ENCODE measurements at places on chromosomes 6 and 20.
A peak's percentile ranks its signal among the peaks of the same experiment; 100 is the strongest.

DNA sequence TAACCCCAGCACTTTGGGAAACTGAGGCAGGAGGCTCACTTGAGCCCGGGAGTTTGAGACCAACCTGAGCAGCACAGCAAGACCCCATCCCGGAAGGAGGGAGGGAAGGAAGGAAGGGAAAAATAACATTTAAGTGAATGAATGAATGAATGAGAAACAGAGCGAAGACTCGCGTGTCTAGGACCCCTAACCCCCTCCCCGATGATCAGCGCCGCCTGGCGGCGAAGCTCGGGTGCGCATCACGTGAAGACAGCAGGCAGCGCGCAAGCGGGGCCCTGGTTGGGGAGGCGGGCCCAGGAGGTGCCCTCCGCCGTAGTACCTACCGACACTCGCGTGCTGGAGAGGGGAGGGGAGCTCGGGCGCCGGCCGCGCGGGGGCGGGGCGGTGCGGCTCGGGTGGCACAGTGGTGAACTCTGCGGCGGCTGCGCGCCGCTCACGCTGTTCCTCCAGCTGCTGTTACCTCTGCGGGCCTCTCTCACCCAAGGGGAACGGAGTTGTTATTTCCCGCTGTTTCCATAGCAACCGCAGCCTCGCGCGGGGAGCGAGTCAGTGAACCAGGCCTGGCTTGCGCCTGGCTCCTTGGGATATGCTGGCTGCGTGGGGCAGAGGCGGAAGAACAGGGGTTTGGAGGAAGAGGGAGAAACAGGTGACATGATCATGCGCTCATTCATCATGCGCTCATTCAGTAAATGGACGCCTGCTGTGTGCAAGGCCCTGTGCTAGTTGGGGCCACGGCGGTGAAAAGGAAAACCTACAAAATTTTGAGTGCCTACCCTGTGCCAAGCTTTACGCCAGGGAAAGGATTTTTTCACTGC lies 2.0 kb upstream of the DCDC2 start:
- DNase-seq = peak; percentile 96

GRCh38 chr6:39948199-39948791 lies 14.0 kb upstream of the MOCS1 start:
- DNase-seq = no peak

GRCh38 chr6:166933396-166933795 lies 23.0 kb downstream of the RNASET2 start:
- DNase-seq = no peak

DNA sequence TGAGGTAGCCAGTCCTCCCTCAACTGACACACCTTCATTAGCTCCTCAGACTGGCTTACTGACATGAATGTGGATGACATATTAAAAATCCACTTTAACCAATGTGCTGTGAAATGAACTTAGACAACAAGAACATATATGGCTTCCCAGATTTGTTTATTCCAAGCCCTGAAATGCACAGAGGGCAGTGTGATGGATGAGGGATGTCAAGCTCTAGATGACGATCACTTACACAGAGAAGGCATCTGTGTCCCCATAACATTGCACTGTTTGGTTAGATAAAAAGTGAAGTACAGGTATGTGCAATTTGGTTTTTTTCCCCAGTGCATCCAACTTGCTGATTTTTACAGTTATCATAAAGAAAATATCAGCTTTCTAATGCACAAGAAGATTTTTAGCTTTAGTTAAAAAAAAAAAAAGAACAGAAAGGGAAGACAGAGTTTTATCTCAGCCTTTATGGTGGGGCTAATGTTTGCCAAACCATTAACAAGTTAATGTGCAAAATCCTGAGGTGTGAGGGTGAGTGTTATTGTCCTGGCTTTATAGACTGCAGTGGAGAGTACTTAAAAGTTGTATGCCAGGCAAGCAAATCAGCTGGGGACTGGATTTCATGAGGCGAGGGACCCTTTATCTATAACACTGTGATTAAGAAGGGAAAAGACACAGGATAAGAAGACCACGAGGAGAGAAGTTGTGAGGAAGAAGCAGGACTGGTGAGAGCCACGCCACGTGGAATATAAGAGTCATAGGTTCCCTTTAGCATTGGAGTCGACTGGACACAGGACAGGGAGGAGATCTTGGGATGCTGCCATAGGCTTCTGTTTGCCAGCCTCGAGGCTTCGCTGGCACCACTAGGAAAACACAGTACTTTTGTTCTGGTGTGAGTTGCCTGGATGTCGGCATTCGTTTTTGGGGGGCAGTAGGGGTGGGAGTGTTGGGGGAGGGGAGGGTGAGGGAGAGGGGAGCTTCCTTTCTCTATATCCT lies 90.0 kb upstream of the BACH2 start:
- DNase-seq = no peak

DNA sequence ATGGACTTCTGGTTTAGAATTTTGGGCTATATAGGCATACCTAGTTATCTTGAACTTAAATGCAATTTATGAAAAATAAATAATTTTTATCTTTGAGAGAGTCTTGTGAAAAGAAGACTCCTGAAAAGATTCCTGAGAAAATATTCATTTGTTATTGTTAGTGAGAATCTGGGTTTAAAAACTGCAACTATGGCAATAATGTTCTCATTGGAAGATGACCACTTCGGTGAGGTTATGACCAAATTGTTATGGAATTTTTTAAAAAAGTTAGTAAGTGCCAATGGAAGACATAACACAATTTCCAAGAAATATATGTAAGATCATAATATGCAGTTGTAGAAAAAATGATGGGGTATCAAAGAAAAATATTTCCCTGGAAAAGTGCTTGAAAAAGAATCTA lies 46.3 kb downstream of the GRIK2 start:
- DNase-seq = no peak

GRCh38 chr20:62430311-62430853 lies 3.0 kb upstream of the RBBP8NL start:
- DNase-seq = no peak

- DNase-seq = no peak
These were observed 275.0 kb downstream of the KHDC1L start for GRCh38 chr6:72950114-72950860.

DNA sequence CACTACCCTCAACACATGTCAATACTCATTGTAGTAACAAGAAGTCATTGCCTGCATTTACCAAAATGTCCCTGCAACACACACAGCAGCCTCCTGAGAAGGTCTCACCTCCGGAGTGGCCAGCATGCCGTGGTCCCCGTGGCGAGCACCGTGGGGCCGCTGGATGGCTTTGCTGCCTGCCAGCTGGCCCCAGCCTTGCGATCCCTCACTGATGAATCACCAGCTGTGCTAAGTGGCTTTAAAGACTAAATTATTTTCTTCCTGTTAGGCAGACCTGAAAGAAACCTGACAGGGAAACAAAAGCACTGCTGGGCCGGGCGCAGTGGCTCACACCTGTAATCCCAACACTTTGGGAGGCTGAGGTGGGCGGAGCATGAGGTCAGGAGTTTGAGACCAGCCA lies 306.7 kb downstream of the CDH4 start:
- DNase-seq = no peak

DNA sequence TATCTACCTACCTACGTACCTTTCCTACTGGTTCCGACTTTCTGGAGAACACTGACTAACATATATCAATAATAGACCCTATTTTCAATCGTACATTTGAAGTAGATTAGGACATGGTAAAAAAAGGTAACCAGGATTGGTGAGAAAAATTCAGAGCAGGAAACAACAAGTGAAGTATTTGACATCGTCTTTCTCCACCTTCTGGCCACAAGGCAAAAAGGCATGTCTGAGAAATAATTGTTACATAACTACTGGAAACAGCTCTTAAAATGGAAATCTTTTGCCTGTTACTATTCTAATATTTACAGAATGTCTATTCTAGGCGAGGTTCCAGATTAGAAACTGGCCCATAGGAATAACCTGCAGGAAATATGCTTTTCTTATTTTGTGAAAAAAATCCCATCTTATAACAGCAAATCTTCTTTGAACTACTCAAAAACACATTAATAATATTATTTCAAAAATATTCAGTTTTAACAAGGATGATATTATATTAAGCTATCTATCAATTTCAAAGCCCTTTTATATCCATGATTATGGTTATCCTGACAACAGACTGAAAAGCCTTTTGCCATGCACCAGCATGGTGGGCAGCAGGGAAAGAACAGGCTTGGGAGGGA lies 80.8 kb downstream of the RCAN2 start:
- no peak for DNase-seq

DNA sequence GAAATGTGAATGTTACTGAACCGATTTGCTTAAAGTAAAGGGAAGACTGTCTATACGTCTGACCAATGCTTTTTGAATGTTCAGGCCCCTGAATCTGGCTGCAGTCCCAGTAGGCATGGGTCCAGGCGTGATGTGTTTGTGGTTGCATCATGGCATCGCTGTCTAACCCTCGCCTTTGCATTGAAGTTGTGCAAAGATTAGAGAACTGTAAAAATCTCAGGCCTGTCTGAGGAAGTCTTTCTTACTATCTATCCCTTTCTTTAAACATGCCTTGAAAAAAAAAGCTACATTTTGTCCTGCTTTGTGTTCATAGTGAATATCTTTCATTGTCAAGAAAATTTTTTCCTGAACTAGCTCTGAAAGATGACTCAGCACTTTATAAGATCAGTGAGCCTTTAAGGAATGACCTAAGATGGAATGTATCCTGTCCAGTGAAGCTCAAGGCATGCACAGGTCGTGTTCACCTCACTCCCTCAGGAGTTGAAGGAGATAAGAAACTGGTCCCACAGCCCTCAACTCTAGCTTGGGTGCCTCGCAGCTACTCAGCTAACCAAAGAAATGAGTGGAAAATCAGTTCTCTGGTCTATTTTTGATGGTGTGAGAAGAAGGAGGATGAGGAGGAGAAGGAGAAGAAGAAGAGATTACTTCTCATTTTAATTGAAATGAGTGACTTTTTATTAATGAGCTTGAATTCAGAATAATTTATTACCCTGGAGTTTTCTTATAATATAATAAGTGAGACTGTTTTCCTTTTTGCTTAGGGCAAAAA lies 48.6 kb downstream of the TPD52L1 start:
- DNase-seq = no peak

GRCh38 chr6:114997813-114998292 lies 655.0 kb upstream of the HS3ST5 start:
- no peak for DNase-seq

GRCh38 chr6:13354331-13355042 lies 26.1 kb upstream of the TBC1D7 start:
- no peak for DNase-seq

DNA sequence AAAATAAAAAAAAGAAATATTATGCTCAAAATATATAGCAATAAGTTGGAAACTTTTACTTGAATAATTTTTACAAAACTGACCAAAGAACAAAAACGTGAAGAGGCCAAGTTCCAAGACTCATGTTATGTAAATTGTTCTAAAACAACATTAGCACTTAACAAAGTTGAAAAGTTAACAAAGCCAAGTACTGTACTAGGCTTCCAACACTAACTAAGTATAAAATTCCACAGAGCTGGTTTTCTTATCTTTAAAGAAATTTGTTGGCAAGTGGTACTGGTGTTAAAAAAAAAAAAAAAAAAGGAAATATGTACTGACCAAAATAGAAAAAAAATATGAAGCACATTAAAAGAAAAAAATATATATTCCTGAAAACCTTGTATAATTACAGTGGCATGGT lies 127.8 kb downstream of the SLC16A10 start:
- DNase-seq = no peak

DNA sequence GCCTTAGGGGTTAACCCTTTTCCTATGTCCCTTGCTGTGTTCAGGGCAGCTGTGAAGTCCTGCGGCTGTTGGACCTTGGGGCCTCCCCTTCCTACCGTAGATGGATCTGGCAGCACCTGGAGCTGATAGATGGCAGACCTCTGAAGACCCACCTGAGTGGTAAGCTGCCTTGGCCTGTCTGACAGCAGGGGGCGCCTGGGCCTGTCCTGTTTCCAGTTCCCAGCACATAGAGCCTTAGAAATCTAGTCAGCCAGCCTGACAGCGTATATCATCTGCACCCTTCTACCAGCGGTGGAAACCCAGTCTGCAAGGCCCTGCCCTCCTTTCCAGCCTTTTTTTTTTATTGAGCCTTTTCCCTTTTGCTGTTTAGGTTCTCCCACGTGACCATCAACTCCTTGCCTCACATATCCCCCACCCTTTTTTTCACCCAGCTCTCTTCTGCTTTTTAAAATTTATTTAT lies 26.6 kb downstream of the CNBD2 start:
- DNase-seq = peak; percentile 66

GRCh38 chr6:150270330-150271052 lies 98.3 kb upstream of the IYD start:
- DNase-seq = no peak

DNA sequence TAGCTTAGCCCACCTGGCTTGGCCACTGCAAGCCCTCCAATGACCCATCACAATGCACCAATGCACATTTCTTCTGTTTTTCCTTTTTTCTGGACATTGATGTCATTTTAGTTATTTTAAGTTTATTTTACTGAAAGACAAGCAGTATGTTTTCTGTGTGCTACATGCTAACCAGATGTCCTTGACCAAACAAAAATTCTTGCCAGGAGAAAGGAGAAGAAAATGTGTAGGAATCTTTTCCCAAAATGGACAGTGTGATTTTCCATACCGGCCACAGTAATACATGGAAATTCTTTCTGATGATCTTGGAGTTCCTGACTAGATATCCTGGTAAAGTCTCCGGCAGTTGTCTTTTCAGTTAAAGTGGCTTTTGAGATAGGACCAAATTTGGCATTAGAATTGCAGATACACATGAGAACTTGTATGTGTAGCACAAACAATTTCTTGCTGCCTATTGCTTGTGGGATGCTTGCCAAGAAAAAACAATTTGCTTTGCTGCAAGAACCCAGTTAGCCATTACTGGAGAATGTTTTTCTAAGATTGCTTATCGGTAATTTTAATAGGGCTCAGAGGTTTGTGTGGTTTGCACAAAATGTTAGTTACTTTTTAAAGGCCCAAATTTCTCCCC lies 696.5 kb upstream of the CITED2 start:
- DNase-seq = no peak
